ENCODE measurements at places on chromosomes 3 and 15.

DNA sequence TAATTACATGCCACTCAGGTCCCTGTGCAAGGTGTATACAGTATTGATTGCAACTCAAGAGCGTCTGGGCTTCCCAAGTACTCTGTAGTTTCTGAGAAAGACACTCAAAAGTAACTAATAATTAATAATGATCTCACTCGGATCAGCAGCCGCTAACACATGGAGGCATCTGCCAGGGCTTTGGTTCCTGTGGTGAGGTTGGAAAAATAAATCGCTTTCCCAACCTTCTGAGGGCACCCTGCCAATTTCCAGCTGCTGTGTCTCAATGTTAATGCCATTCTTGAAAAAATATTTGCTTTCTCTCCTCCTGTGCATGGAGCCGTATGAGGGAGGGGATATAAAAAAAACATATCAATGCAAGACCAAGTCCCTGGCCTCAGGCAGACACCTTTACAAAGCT lies 116.5 kb upstream of the SLC2A2 start:
- DNase-seq = no peak

DNA sequence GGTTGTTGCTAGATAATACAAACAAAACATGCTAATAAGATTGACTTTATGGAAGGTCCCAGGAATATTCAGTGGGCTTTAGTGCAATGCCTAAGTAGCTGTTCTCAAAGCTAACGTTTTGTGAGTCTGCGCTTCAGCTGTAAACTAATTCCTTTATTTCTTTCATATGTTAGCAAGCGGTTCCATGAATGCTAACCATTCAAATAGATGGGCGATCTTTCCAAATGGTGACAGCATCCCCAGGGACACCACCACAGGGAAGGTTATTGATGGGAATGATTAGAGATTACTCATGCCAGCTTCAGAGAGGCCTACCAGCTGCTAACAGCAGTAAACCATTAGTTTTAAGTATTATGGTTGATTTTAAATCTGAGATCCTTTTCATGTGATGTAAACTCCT lies 405.7 kb upstream of the MCTP2 start:
- no peak for DNase-seq

DNA sequence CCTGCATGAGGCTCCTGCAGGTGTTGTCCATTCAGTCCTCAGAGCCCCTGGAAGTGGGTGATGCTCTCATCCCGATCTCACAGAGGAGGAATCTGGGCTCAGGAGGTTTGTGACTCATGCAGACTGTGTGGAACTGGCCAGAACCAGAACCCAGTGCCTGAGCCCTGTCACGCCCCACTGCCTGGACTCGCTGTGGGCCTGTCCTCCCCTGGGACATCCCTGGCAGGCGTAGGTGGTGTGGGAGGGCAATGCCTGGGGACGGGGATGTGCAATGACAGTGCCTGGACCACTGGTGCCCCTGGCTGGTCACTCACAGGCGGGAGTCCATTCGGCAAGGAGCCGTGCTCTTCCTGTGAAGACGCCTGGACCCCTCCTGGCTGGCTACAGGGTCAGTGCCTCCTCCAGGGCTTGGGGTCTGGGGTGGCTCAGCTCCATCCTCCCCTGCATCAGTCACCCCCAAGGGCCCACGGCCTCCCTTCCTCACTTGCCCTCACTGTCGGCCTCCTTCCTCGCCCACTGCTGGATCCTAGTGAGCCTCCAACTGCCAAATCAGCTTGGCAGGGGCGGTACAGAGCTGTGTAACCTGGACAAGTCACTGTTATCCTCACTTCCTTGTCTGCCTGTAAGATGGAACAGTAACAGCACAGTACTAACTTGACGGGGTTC lies 14.9 kb downstream of the PSTPIP1 start:
- DNase-seq = no peak

DNA sequence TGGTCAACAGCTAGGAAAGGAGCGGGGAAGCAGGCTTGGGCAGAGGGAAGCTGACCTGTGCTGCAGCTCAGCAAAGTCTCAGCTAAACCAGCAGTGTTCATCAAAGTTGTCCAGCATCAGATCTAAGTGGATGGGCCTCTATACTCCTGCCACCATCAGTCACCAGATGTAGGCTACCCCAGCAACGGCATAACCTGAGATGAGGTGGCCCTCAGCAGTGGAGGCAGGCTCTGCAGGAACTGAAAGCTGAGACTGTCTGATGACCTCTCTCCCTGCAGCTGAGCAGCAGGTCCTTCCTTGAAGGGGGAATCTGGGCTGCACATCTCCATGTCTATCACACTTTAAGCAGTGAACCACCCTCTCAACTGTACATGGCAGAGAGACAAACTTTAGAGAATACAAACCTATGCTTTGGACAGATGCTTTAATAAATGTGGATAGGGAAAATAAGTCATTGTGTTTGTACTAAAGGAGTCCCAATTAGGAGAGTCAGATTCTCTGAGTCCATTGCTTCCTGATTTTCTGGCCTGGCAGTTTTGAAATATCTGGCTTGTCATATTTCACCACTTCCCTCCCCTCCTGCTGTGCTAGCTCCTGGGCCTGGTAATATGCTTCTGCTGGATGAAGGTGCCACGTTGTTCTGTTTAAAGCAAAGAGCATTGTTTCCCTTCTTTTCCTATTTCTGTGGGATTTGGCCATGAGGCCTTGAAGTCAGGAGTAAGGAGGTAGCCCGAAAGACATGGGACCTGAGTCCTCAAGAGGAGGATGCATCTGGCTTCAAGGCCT lies 11.1 kb upstream of the PSTPIP1 start:
- no peak for DNase-seq

DNA sequence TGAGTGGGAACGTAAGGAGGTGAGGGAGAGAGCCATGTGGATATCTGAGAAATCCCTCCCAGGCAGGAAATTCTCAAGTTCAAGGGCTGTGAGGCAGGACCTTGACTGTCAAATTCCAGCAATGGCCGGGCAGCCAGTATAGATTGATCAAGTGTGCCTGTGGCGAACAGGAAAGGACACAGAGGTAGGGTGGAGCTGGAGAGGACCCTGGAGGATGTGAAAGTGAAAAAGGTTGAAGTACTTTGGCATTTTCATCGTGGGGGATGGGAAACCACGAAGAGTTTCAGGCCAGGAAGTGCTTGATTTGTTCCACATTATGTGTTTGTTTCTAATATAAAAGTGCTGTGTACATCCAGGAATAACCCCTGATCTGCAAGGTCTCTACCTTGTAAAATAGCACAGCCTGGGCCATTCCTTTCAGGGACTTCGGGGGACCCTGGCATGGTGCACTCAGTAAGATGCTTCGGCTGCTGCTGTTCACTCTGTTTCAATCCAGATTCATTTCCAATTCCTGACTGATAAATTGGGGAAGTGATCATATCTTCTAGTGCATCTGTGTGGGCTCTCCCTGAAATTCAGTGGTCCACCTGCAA lies 156.6 kb downstream of the MCTP2 start:
- no peak for DNase-seq

- peak; percentile 19 for DNase-seq
These were observed 7.7 kb downstream of the NR2F2 start for GRCh38 chr15:96338074-96338765.

DNA sequence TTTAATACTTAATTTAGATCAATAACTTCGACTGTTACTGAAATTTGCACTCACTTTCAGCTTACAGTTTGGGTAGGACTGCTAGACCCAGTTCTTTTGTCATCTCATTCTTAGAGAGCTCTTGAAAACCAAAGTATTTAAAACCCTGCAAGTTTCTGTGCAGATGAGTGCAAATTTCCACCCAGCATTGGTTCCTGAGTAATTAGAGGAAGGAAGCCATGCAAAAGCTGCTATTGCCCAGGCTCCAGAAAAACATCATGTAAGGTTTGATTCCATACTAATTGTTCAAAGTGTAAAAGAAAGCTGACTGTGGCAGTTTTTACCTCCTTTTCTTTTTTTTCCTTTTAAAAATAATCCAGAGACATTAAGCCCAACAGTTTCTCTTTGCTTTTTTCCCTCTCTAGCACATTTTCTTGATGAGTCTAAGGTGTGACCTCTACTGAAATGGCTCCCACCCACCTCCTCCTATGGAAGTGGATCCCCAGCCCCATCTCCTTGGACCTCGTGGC lies 30.3 kb downstream of the ABHD2 start:
- DNase-seq = no peak
